Stimulated activated CD4-positive, alpha-beta T cell treated with anti-CD3 and anti-CD28 coated beads, Interleukin-1b, Interleukin-23, amount 100 ng/mL, for 4 hours (primary cell): ENCODE measurements at places on chromosomes 3 and 15.

DNA sequence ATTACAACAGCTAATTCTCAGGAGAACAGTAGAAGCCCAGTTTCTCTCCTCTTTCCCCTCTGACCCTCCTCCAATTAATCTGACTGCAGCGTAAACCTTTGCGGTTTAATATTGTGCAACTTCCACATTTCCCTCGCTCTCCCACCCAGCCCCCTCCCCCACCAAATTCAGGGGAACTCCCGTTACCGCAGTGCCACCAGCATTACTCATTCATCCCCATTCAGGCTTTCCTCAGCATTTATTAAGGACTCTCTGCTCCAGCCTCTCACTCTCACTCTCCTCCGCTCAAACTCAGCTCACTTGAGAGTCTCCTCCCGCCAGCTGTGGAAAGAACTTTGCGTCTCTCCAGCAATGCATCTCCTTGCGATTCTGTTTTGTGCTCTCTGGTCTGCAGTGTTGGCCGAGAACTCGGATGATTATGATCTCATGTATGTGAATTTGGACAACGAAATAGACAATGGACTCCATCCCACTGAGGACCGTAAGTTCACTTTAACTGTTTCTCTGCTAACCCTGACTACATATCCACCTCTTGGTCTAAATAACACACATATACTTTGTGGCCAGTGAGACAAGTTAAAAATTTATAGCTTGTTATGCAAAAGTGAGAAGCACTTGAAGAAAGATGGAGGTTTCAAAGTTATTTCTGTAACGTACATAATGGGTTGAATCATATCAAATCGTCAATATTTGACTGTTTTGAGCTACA is at the start of gene PTX3:
Gene PTX3 (plus strand): TSS at position 268 of the 709 bp plus-strand sequence. CDS start 84 bp downstream, at position 352.
- DNase-seq, result no peak

- DNase-seq, result no peak
Measured at GRCh38 chr15:42119446-42119760, 25.0 kb upstream of the PLA2G4D start.

GRCh38 chr3:184731786-184732537 is 20.1 kb upstream of the MAGEF1 start:
- DNase-seq, result no peak

- DNase-seq, result no peak
Measured at GRCh38 chr3:62293051-62293780, 80.1 kb downstream of the FEZF2 start.

GRCh38 chr3:67531181-67532101 is 123.0 kb downstream of the SUCLG2 start:
- no peak for DNase-seq

GRCh38 chr3:65914032-65914739 is 124.5 kb downstream of the MAGI1 start:
- no peak for DNase-seq

- no peak for DNase-seq
Measured at GRCh38 chr3:78665776-78666469, 1101.9 kb downstream of the ROBO1 start.

GRCh38 chr3:183259621-183260020 is 6.6 kb downstream of the B3GNT5 start:
- DNase-seq, result no peak

DNA sequence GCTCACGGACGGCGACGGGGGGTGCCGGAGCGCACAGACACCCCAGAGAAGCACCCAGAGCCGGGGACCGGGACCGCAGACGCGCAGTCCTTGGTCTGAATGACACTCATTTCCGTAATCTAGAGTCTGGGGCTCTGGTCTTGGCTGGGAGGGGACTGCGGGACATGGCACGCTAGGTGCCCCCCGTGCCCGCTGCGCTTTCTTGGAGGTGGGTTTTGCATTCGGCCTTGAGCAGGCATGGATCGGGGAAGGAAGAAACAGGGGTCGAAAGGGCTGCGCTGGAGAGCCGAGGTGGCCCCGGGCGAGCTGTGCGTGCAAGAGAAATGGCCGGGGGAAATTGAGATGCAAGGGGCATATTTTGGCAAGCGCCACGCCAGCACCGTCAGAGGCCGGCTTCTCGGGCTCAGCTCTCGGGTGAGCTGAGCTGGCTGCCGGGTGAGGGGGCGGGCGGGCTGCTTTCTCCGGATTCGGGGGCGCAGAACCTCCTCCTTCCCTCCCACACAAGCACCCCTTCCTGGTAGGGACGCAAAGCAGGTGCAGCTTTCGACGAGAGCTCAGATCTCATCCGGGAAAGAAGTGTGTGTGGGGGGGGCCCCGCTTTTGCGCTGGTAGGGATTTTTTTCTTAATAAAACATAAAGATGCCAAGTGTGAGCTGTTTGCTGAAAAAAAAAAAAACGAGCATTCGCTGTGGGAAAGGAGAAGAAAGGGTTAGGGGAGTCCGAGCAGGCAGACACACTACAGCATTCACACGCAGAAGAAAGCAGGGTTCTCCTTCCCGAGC is 963 bp upstream of the NTRK3 start:
- peak; percentile 9 for DNase-seq

GRCh38 chr3:15726043-15726442 is 71.7 kb downstream of the ANKRD28 start:
- DNase-seq, result no peak

- DNase-seq, result no peak
Measured at GRCh38 chr3:126313166-126313565, 44.0 kb downstream of the KLF15 start.

DNA sequence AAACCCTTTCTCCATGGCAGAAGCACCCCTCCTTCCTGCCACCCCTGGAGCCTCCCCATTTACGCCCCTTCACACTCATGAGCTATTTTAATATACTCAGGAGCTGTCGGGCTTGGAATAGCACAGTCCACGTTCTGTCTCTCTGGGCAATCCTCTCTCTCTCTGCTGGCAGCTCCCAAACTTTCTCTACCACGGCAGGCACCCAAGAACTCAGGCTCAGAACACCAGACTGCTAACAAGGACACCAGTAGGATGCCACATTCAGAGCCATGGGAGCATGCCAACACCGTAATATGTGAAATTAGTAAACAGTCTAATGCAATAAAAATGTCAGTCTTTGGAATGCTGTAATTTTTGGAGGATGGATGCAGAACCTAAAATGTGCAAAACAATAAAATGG is 19.3 kb downstream of the TNFAIP8L3 start:
- no peak for DNase-seq

DNA sequence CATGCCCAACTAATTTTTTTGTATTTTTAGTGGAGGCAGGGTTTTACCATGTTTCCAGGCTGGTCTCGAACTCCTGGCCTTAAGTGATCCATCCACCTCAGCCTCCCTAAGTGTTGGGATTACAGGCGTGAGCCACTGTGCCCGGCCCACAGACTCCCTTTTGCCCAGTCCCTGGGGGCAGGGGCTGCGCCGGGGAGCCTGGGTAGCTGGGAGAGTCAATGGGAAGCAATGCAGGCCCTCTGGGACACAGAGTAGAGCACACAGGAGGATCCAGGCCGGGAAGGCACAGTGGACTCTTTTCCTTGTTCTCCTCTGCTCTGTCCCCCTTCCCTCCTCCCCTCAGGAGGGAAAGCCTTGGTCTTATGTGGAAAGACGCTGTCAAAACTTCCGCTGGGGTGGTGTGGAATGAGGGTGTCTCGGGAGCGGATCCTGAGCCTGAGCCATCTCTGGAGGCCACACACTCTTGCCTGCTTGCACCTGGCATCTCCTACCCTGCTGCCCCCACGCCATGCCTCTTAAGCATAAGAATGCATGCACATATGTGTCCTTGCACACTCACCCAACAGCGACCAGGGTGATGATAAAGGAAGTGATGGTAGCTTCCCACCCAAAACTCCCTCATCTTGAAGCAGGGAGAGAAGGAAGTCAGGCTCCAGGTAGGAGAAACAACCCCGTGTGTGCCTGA is 11.9 kb upstream of the PRKCD start:
- no peak for DNase-seq

DNA sequence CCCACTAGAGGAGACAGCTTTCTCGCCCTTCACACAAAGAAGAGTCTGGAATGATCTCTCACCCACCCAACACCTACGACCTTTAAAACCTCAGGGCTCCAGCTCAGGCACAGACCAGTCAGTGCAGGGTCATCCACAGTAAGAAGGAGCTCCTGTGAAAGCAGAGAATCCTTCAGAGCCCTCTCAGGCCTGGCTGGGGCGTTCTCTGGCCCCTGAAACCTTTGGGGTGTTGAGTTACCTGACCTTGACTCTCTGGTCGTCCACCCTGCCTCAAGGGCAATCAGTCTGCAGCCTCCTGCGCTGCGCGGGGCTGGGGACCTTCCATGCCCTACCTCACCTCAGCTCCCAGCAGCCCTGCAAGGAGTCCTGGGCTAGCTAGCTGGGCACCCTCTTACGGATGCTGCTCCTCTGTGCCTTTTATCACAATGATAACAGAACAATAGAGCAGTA is 106.2 kb downstream of the ADCY5 start:
- no peak for DNase-seq

DNA sequence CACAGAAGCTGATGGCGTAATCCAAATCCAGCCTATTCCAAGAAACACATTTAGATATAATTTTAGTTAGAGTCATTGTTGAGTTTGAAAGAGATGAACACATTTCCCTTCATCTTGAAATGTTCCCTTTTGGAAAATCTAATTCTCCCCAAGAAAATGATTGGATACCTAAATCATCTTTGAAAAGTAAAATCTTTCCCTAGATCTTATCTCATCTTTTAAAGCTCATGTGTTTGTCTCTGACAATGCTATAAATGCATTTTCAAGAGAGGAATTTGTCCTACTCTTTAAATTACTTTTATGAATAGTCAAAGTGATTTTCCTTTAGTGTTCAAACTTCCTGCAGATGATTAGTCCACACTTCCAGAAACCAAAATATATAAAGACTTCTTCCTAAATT is 82.6 kb upstream of the CNTN6 start:
- no peak for DNase-seq

- DNase-seq, result no peak
Measured at GRCh38 chr3:111976254-111976653, 2.6 kb upstream of the ABHD10 start.

DNA sequence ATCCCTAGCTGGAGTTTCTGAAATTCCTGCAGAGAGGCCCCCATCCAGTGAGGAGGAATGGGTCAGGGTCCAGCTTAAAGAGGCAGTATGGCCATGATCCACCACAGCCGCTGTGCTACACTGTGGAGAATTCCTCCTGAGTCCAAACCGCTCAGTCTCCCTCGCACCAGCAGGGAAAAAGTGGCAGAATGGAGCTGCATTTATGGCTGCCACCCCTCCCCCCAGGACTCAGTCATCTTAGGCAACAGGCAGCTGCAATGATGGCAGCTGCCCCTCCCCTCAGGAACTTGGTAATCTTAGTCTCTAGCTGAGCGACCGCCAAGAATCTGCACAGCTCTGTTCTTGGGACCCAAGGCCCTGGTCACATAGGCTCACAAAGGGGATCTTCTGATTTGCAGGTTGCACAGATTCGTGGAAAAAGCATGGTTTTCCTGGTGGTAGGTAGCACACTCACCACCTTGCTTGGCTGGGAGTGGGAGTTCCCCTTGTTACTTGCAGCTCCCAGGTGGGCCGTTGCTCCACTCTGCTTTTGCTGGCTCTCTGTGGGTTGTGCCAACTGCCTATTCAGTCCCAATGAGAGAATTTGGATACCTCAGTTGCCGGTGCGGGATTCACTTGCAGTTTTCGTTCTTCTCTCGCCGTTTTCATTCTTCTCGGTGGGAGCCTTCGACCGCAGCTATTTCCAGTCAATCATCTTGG is 204.1 kb downstream of the STXBP5L start:
- no peak for DNase-seq

DNA sequence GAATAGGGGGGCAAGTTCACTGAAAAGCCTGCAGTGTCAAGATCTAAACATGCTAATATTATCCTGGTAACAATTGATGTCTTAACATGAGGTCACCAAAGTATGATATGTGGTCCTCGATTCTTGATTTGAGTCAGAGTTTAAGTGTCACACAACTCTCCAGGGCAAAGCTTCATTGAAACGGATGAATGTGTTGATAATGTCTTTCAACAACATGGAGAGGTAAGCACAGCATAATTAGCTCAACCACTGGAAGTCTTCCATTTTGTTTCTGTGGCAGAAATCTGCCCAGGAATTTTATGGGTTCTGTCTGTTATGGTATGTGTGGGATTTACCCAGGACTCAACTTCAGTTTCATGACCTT is 591.5 kb downstream of the ZNF385D start:
- no peak for DNase-seq

DNA sequence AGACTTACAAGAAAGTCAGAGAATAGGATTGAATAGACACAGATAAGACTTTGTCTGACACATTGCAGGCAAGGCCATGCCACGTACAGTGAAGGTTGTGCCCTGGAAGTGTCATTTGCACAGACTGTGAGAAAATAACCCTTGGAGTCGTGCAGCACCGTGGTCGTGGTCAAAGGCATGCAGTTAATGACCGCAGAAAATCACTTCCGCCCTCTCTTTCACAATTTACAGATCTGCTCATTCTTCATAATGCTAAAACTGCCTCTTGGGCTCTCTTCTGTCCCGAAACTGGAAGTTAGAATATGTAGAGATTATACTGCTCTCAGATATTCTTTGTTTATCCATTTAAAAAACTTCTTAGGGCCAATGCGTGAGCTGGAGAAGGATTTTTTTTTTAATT is 73.2 kb upstream of the CTXND1 start:
- DNase-seq, result no peak

DNA sequence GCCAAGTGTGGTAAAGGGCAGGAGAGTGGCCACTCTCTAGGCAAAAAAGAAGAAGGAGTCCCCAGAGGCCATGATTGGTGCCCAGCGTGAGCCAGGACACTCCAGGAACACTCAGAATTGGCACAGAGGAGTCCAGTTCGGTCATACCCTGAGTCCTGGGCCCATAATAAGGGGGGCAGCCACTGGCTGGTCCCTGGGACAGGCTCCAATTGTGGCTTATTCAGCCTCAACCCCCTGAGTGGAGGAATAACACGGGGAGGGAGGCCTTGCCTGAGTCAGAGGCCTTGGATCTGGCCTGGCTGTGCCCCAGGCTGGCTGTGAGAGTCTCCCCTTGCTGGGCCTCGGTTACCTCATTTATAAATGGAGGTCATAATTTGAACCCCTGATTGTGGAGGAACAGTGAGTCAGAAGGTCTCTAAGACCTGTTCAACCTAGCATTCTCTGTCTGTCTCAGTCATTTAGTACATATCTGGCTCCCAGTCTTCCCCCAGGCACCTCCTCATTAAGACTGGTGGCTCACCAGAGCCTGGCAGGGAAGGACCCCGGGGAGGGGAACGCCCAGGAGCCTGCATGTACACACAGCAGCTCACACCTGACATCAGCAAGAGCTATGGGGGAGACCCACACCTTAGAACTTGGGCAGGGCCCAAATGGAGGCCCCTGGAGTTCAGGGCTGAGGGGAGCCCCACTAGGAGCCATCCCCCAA is 95.9 kb upstream of the ATP2B2 start:
- DNase-seq, result no peak
